Uterus (tissue), 4 donors: ENCODE measurements at places on chromosomes 4 and X. TPM values are rescaled to one million over a fixed set of nuclear protein-coding genes. Genes with fewer than 3 reads are reported as not detected.
A peak's percentile ranks its signal among the peaks of the same experiment; 100 is the strongest.

DNA sequence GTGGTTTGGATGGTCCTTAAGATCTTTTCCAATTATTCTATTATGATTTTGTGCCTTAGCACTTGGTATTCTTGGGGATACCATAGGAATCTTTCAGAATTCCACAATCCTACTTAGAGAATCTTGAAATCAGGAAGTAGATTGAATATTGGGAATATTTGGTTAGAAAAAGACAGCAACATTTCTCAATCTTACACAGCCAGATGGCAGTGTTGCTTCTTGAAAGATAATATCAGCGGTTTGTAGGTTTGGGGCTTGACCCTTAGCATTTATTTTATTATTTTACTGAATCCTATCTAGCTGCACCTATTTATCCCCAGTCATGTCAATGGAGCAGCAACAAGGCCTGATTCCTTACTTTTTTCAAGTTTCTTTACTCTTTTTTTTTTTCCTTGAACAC, 28.6 kb downstream of the MAGEB1 start:
- DNase-seq, result no peak

- DNase-seq, result no peak
Measured at GRCh38 chr4:122212880-122213279, 60.7 kb downstream of the BLTP1 start.

GRCh38 chr4:108141213-108141950, 27.4 kb downstream of the LEF1 start:
- DNase-seq, result no peak

- DNase-seq, result no peak
Measured at GRCh38 chrX:42398967-42399631, 378.9 kb downstream of the PPP1R2C start.

DNA sequence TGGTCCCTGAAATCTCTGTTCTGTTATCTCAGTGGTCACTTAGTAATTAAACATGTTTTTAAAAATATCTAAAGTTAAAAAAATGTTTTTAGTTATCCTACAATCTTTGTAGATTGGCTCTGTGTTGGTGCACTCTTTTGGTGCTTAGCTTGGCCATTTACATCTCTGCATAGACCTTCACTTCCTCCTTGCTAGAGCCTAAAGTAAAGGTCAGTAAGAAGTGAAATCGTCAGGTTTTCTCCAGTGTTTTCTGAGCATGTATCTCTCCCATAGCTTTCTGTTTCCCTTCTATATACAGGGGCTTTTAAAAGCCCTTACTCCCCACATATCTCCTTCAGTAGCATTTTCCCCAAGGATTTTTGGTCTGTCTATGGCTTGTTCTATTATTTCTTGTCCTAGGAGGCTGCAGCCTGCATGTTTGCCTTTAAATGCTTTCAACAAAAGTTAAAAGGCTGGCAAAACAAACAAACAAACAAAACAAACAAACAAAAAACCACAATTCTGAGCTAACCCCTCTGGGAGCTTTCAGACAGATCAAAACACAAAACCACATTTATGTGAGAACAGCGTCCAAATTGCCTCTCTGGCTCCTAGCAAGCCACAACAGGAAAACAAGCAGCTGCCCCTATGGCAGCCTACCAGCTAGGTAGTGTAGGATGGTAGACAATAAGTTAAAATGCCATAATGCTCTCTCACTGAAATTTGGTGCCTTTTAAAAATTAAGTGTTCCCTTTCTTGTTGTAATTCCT, 27.3 kb upstream of the GPRASP2 start:
- DNase-seq, result no peak

DNA sequence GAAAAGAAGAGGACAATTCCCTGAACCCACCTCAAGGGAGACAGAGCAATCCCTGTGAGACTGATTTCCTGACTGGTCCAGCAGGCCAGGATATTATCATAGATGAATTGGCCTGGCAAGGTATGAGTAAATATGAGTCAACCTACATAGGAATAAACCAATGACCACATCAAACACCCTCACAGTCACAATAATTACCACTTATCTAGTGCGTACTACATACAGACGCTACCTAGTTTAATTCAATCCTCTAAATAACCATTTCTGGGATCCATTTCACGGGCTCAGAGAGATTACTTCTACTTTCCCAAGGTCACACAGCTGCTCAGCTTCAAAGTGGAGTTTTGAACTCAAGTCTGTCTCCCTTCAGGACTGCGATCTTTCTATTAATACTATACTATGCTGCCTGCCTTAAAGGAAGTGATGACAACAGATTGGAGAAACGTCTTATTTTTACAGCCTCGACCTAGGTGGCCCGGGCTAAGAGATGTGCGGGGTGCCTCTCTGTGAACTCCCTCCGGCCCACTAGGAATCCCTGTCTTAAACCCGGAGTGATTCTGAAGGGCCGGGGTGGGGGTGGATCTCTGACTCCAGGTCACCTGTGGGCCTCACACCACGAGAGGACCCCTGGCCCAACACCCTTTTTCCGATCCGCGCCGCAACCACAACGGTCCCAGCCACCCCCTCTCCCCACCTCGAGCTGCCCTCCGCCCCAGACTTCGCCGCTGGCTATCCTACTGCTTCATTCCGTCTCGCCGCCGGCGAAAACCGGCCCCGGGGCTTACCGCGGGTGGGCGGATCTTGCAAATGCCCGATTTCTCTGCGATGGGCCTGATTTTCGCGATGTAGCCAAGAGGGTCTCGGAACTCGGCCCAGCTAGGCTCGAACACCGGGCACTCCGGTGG, 800 bp downstream of the KDM5C start:
- no peak for DNase-seq

SUPT20HL1 gene
- total RNA-seq, result not detected

- no peak for DNase-seq
Measured at GRCh38 chr4:57053508-57053907, 56.7 kb downstream of the IGFBP7 start.

DNA sequence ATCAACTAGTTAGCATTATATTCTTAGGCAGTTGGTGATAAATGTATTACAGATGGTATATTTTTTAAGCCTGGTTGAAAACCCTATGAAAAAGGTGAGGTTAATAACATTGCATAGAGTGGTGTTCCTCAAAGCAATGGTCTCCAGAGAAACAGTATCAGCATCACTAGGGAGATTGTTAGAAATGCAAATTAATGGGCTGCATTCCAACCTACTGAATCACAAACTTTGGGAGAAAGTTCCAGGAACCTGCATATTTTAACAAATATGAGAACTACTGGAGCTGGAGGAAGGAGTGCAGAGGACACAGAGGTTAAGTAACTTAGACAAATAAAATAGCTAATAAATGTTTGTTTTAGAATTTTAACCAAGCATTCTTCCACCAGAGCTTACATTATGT, 166.9 kb upstream of the PCDH10 start:
- no peak for DNase-seq

- no peak for DNase-seq
Measured at GRCh38 chr4:184924516-184924915, 93.8 kb upstream of the HELT start.

DNA sequence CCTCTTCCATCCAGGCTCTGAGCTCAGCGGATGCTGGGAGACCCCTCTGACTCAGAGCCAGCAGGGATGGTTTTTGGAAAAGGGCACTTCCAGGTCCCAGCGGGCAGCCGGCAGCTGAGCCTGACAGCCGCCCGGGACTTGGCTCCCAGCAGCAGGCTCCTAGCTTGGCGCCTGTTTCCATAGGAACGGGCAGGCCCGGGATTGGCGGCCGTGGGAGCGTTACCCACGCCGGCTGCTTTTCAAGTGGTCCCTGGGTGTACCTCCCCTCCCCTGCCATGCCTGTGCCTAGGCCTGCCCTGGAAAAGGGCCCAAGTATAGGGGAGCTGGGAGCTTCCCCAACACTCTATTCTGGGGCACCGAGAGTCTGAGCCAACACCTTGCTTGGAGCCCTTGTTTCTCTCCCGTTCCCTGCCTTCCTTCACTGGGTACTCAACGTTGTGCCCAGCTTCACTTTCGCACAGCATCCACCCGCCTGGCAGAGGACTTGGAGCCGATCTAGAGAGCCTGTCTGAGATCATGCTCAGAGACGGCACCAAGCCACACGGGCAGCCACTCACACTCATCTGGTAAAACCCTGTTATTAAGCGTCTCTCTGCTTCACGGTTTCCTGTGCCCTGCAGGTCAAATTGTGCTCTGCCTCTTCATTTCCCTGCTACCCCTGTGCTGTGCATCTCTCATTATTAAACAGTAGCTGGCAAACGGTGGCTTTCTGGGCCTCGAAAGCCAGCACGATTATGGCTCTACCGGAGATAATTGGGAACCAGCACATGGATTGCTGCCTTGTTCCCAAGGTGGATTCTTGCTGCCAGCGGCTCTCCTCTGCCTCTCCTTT, 521.5 kb downstream of the BCOR start:
- DNase-seq, result no peak

- peak; percentile 23 for DNase-seq
Measured at GRCh38 chr4:16043642-16044498, 40.0 kb downstream of the PROM1 start.

CXCL6 gene
- total RNA-seq, result not detected

- no peak for DNase-seq
Measured at GRCh38 chrX:134653835-134654234, 4.4 kb downstream of the PLAC1 start.

DNA sequence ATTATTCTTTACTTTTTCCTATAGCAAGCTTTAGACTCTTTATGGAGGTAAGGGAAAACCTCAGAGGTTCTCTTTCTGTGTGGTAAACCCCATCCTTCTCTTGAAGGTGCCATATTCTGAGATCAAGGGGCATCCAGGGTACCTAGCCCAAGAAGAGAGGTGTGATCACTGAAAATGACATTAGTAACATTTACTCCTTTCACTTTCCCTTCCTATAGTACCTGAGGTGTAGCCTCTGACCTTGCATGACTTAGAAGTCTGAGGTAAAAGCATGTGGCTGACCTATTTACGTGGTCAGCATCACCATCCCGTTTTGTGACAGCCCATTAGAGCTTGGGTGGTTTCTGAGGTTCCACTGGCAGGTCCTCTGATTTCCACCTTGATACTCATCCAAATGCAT, 25.7 kb downstream of the SGMS2 start:
- no peak for DNase-seq

DCAF12L1 gene
- total RNA-seq, result 5.7 TPM

FREM3 gene
- not detected for total RNA-seq

DNA sequence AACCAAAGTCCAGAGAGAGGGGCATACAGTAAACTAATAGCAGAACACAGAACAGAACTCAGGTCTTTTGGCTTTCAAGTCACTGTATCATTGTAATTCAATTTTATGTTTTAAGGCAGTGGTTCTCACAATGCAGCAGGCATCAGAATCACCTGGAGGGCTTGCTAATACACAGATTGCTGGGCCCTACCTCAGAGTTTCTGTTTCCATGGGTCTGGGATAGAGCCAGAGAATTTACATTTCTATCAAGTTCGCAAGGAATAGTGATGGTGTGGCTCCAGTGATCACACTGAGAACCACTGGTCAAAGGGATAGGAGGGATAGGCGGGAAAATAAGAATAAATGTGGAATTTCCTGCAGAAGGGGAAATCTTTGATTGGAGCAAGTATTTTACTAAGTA, 36.7 kb downstream of the LANCL3 start:
- no peak for DNase-seq

ASB12 gene
- total RNA-seq, result 0.34 TPM

- DNase-seq, result no peak
Measured at GRCh38 chr4:151355155-151355554, 29.8 kb upstream of the SH3D19 start.

- no peak for DNase-seq
Measured at GRCh38 chr4:146134761-146135445, 40.6 kb upstream of the LSM6 start.

- DNase-seq, result peak; percentile 17
Measured at GRCh38 chrX:77446029-77446585, 1.1 kb upstream of the FGF16 start.

GRCh38 chr4:12586242-12587006, 897.7 kb downstream of the RAB28 start:
- no peak for DNase-seq

PDGFRA gene
- 233 TPM for total RNA-seq

DNA sequence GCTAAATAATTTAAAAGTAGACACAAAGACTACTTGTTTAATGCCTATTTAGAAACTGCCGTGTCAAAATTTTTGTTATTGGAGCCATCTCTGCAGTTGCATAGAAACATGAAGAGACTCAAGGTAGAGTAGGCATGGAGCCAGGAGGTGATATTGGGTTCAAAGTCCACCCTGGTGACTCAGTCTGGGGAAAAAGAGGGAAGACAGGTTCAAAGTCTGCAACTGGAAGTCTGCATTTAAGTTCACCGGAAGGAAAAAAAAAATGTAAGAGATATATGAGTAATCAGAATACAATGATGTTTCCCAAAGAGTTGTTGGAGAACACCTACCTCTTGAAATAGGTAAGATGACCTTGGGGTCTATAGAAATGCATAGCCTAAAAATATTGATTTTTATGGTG, 67.4 kb upstream of the QRFPR start:
- no peak for DNase-seq

GRCh38 chr4:63583561-63583960, 825.7 kb downstream of the TECRL start:
- DNase-seq, result no peak

XKRX gene
- 0.59 TPM for total RNA-seq

ARMCX2 gene
- 16.4 TPM for total RNA-seq

DNA sequence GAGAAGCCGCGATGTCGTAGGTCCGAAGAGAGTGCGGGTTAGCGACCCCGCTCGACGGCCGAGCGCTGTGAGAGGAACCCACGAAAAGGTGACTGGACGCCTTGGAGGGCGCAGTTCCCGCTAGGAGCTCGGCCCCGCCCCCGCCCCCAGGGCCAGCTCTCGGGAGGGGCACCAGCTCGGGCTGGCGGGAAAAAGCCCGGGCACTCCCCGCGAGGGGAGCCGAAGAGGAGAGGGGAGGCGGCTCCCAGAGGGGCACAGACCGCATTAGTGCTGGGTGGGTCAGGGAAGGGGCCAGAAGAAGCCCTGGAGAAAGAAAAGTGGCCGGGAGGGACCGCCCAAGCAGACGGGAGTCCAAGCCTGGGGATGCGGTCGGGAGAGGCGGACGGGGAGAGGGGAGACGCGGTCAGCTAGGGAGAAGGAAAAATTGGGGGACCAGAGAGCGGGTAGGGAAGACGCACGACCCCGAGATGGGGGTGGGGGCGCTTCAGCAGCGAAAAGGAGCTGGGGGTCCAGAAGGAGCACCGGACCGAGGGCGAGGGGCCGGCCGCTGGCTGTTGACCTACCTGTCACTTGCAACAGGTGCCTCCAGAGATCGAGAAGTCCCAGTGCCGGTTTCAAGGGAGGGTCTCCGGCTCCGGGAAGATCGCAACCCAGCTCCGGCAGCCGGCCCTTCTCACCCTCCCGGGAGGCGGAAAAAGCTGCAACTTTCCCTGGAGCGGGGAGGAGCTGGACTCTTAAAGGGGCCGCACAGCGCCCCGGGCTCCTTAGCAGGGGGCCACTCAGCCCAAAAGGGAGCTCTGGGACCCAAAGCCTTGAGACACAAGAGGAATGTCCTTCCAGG, at the start of gene SYTL4:
Gene SYTL4 (minus strand): TSS at position 681 of the 841 bp plus-strand sequence. CDS start 30,084 bp downstream, outside the sequence.
- peak; percentile 66 for DNase-seq

- DNase-seq, result no peak
Measured at GRCh38 chr4:42653626-42654560, 3.0 kb downstream of the ATP8A1 start.

GRCh38 chr4:124318292-124318691, 394.2 kb downstream of the ANKRD50 start:
- no peak for DNase-seq

GRCh38 chr4:146029939-146030710, 91.5 kb upstream of the ZNF827 start:
- DNase-seq, result no peak

P2RY4 gene
- 0.41 TPM for total RNA-seq

- DNase-seq, result peak; percentile 22
Measured at GRCh38 chr4:84498203-84498934, 723 bp downstream of the NKX6-1 start.
